ENCODE measurements at places on chromosomes 7 and 10.
A peak's percentile ranks its signal among the peaks of the same experiment; 100 is the strongest.

- no peak for DNase-seq
Measured at GRCh38 chr7:80017101-80017698, 117.4 kb upstream of the GNAI1 start.

DNA sequence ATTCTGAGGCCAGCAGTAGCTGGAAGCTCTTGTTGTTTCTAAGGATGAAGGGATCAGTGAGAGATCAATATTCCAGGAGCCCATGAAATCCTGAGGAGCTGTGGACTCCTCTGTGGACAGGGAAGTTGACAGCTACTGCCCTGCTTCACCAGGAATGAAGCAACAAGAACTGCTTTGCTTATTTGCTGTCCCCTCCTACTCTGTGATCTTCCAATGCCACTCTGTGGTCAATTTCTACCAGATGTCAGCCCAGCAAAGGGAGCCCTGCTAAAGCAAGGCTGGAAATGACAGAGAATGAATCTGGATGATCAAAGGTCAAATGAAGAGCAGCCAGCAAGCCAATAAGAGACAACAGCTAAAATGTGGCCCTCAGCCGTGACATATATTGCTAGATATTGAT is 227.5 kb upstream of the CHRM2 start:
- DNase-seq, result no peak

DNA sequence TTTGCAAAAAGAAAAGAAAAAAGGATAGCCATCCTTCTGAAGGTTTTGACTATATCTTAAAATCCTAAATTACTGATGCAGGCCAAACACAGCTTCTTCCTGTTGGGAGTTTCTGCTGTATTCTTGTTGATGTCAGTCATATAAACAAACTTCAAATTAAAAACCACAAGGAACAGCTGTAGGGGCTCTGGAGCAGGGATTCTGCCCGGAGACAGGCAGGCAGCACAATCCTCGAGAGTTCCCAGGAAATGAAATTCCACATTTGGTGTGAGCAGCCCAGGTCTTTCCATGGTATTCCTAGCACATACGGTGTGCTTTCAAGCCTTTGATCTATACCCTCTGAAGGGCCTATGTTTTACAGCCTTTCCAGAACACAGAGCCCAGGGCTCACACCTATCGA is 43.2 kb downstream of the INSYN2A start:
- no peak for DNase-seq

- DNase-seq, result no peak
Measured at GRCh38 chr10:132877473-132877872, 64.9 kb downstream of the CFAP46 start.

DNA sequence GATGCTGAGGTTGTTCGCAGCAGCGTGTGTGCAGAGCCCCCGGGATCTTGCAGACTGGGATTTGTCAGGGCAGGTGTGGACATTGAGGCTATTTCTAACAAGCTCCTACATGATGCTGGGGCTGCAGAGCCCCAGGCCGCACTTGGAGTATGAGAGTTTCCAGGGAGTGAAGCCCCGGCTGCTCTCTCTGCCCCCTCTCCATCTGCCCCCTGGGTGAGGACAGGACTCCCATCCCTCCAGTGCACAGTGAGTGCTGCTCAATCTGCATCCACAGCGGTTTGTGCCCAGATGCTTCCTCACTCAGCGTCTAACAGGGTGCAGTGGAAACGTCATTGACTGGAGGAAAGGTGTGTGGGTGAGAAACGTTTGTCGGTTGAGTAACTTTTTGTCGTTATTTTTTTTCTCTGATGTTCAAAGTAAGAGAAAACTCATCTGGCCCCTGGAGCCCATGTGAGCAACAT is 25.3 kb downstream of the IL2RA start:
- no peak for DNase-seq

GRCh38 chr10:112698818-112699164 is 251.3 kb upstream of the TCF7L2 start:
- DNase-seq, result no peak

GRCh38 chr10:61410353-61411070 is 42.7 kb downstream of the TMEM26 start:
- no peak for DNase-seq

- no peak for DNase-seq
Measured at GRCh38 chr7:133724148-133724547, 403.0 kb upstream of the LRGUK start.

DNA sequence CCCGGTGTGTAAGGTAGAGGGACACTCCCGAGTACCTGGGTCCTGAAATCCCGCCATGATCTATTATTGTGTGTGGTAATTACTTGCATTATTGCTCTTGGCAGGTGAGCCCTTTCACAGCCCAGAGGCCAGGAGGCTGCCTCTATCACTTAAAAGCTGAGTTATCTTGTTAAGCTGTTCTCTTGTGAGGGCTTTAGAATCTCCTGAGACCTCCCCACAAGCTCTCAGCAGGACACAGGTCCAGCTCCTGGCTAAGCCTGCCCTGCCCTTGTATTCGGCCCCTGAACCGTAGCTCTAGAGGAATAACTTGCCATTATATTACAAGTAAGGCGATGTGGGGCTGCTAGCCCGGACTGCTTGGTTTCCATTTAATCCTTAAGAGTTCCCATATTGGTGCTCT is 13.9 kb downstream of the SND1 start:
- no peak for DNase-seq

- DNase-seq, result no peak
Measured at GRCh38 chr7:154480817-154481216, 428.6 kb downstream of the DPP6 start.

DNA sequence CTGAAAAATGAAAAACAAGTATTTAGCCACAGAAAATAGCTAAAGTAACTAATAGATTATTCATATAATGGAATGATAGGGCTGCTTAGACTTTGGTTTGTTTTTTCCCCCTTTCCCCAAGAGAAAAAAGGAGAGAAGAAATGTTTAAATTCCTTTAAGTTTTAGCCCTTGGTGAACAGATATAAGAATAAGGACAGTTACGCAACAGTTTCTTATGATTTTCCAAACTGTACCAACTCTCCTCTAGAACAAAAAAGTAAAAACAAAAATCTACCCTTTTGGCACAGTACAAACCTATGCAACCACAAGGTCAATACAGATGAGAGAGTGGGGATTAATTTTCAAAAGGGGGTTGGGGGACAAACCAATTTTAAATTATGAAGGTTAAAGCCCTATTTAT is 227.7 kb downstream of the CHCHD3 start:
- DNase-seq, result no peak

GRCh38 chr7:129110258-129110981 is 34.1 kb upstream of the TSPAN33 start:
- no peak for DNase-seq

- no peak for DNase-seq
Measured at GRCh38 chr7:4819560-4820404, 42.0 kb downstream of the PAPOLB start.

GRCh38 chr7:11951909-11952308 is 119.9 kb upstream of the THSD7A start:
- DNase-seq, result no peak

DNA sequence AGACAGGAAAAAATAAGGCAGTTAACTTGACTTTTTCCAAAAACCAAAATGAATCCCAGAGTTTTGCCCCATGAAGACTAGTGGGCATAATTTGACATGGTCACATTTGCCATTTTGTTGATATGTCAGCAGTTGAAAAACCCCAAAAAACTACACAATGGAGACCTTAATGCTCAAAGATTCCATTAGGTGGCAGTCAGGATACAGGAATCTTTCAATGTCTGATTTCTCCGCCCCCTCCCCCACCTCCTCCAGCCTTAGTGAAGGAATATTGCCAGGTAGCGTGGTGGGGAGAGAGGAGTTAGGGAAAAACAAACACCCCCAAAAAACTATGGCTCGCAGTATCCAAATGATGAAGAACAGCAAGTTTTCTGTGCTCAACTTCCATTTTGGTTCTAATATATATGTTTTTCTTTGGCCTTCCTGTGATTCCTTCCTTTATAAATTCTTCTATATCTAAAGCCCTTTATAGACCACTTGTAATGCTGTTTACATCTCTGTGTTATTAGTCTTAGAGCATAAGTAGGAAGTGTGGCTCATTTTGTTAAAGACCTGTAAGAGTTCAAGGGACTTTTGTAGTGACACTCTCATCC is 6.7 kb upstream of the SMNDC1 start:
- no peak for DNase-seq

DNA sequence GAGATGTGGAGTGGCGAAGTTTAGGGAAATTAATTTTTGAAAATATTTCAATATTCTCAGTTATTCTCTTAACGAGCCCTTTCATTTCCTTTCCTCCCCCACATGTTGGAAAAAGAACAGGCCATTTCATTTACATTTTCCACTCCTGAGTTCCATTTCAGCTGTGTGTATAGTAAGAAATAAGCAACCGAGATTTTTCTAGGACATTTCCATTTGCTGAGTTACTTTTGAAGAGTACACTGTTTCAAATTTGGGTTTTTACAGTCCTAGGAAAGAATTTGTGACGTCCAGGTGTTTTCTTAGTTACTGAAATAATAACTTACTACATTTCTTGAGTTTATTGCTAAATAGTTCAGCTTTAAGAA is 1.2 kb downstream of the SEPTIN7 start:
- DNase-seq, result no peak

- no peak for DNase-seq
Measured at GRCh38 chr10:132790934-132791829, 5.2 kb upstream of the NKX6-2 start.

GRCh38 chr7:156998988-156999957 is 11.2 kb downstream of the MNX1 start:
- DNase-seq, result no peak

GRCh38 chr7:148914208-148914777 is 30.2 kb upstream of the EZH2 start:
- peak; percentile 44 for DNase-seq

GRCh38 chr10:101336382-101336781 is 17.6 kb upstream of the BTRC start:
- no peak for DNase-seq

GRCh38 chr10:92264249-92264648 is 26.6 kb downstream of the CPEB3 start:
- no peak for DNase-seq

DNA sequence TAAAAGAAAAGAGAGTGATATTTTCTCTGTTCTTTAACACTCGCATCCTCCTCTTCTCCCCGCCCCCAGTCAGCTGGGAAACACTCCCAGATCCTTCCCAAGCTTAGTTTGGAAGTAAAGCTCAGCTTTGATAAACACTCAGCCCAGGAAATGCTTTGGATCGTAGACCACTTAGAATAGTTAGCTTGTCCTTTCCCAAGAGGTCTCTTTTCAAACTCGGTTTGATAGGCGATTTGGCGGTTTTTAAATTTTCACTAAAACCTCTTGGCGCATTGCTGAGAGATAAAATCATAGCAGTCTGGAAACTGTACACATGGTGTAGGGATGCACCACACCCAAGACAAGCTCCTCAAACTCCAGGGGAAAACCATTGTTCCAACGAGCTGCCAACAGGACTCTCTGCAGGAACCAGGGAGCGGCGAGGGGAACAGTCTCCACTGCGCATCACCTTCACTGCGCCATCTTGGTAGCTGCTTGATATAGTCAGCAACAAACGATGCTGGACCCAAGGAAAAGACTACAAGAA is 22.3 kb downstream of the SMURF1 start:
- DNase-seq, result no peak

DNA sequence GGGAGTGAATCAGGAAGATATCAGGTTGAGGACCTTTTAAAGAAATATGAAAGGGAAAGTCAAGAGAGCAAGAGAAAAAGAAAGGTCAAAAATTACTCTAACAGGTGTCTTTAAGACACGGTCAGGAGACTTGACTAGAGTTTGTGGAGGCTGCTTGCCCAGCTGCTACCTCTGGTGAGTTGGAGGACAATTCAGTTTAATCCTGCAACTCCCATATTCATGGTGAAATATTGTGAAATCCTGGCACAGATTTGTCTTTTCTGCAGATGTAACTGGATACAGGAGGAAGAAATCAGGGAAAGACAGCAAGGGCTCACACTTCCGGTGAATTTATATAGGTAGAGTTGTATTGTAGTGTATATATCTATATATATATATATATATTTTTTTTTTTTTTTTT is 93.5 kb downstream of the AKAP9 start:
- no peak for DNase-seq

DNA sequence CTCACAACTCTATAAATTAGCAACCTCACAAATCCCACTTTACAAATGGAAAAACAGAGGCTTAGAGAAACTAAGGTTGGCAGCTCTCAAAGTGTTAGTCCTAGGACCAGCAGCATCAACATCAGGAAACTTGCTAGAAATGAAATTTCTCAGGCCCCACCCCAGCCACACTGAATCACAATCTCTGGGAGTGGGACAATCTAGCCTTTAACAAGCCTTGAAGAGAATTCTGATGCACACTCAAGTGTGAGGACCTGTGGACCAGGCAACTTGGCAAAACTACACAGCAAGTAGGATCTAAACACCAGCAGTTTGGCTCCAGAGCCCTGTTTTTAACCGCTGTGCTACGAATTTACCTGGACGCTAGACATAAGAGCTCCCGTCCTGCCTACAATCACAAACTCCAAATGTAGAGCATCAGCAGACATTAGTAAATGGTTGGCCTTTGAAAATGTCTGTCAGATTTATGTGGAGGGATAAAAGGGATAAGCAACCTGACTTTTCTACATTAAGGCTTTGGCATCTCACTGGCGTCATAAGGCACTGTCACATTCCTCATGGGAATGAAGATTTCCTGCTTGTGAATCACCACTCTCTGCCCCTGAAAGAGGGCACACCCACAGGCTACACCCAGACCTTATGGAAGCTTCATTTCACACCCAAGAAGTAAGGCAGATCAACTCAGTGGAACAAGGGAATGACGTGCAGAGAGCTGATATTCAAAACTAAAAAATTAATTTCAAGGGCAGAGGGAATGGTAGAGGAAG is 34.5 kb downstream of the PPP1R3C start:
- DNase-seq, result no peak

GRCh38 chr10:44384601-44385025 is 284 bp downstream of the CXCL12 start:
- no peak for DNase-seq

- no peak for DNase-seq
Measured at GRCh38 chr7:112400141-112400540, 50.1 kb upstream of the IFRD1 start.
